ENCODE measurements at places on chromosomes 12 and 14.

GRCh38 chr12:11581179-11581755 lies 68.2 kb upstream of the ETV6 start:
- H3K4me1 ChIP-seq = peaks cover 20% of the 10 kb centered on the region
- no peak overlapping the region for H3K27ac ChIP-seq
- H3K36me3 ChIP-seq = no peaks in the 10 kb centered on the region
- peak; percentile 72 for DNase-seq
- H3K27me3 ChIP-seq = no peaks in the 10 kb centered on the region
- no peak overlapping the region for H3K4me3 ChIP-seq

DNA sequence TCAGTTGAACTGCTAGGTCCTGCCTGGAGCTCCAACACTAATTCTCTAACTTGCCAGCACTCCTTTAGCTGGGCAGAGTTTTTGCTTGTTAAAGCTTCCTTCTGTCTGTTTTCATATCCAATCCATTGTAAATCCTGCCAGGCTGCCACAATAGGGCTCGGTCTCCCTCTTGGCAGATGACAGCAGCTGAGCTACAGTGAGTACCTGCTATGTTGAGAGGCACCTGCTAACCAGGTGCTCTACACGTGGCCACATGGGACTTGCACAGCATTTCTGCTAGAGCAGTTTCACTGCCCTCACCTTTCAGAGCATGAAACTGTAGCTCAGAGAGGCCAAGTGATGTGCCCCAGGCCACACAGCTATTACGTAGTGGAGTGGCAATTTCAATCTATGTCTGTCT lies 106.6 kb upstream of the NOS1 start:
- H3K27ac ChIP-seq = no peak overlapping the region
- DNase-seq = no peak
- H3K36me3 ChIP-seq = no peaks in the 10 kb centered on the region
- H3K27me3 ChIP-seq = no peaks in the 10 kb centered on the region
- no peaks in the 10 kb centered on the region for H3K4me1 ChIP-seq

DNA sequence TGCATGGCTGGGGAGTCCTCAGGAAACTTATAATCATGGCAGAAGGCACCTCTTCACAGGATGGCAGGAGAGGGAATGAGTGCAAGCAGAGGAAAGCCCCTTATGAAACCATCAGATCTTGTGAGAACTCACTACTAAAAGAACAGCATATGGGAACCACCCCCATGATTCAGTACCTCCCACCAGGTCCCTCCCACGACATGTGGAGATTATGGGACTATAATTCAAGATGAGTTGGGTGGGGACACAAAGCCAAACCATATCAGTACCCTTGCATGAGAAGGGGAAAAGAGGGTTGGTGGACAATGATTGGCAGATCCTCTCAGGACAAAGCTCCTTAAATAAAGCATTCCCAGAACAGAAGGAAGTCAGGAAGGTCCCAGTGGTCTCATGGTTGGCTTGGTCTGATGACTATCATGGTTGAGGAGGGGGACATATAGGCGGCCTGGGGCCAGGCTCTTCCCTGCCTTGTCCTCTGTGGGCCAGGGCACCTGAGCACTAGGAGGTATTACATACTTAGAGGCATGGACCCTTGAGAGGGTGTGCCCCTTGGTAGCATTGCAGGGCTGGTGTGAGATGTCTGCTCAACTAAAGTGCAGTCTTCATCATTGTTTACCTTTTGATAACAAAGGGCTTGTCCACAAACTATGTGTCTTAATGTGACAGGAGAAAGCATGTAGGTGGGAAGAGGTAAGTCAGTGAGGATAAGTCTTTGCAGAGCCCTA lies 22.2 kb downstream of the HSD17B6 start:
- no peak overlapping the region for H3K4me3 ChIP-seq
- no peaks in the 10 kb centered on the region for H3K4me1 ChIP-seq
- H3K36me3 ChIP-seq = no peaks in the 10 kb centered on the region
- H3K27ac ChIP-seq = no peak overlapping the region
- no peak for DNase-seq

DNA sequence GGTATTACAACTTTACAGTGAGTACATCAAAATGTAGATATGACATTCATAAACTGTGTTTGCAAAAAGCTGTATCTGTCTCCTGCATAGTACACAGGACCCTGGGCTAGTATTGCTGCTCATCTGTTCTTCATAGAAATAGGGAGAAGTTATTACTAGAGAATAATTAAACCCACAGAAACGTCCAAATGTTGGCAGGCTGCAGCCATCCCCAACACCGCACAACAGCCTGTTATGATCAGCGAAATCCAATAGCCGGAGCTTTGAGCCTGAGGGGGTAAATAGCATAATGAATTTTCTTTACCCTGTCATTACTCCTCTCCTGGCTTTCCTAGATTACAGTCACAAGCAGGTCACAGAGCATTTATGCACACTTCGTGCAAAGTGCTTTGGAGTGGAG lies 178.0 kb downstream of the DACT1 start:
- H3K36me3 ChIP-seq = no peaks in the 10 kb centered on the region
- DNase-seq = no peak
- H3K27ac ChIP-seq = no peak overlapping the region
- no peaks in the 10 kb centered on the region for H3K27me3 ChIP-seq
- no peaks in the 10 kb centered on the region for H3K4me1 ChIP-seq

- no peak for DNase-seq
- peaks cover 78% of the 10 kb centered on the region for H3K36me3 ChIP-seq
- H3K27ac ChIP-seq = no peak overlapping the region
Measured at GRCh38 chr14:24293525-24293924, 6.1 kb downstream of the DHRS1 start.

GRCh38 chr12:50488801-50489200 lies 16.0 kb upstream of the DIP2B start:
- no peak overlapping the region for H3K4me3 ChIP-seq
- no peaks in the 10 kb centered on the region for H3K27me3 ChIP-seq
- no peaks in the 10 kb centered on the region for H3K36me3 ChIP-seq
- H3K4me1 ChIP-seq = no peaks in the 10 kb centered on the region
- DNase-seq = no peak

GRCh38 chr12:120144215-120144614 lies 27.7 kb upstream of the RAB35 start:
- no peak overlapping the region for H3K4me3 ChIP-seq
- peaks cover 98% of the 10 kb centered on the region for H3K36me3 ChIP-seq
- no peaks in the 10 kb centered on the region for H3K27me3 ChIP-seq

GRCh38 chr12:121628536-121628935 lies 2.2 kb downstream of the ORAI1 start:
- H3K27ac ChIP-seq = peak overlapping the region; percentile 94
- H3K4me1 ChIP-seq = peaks cover 63% of the 10 kb centered on the region
- no peaks in the 10 kb centered on the region for H3K36me3 ChIP-seq
- no peaks in the 10 kb centered on the region for H3K27me3 ChIP-seq

GRCh38 chr12:51076236-51076930 lies 7.0 kb downstream of the CSRNP2 start:
- H3K4me1 ChIP-seq = peaks cover 45% of the 10 kb centered on the region
- no peak overlapping the region for H3K4me3 ChIP-seq
- no peak for DNase-seq
- no peak overlapping the region for H3K27ac ChIP-seq
- H3K27me3 ChIP-seq = no peaks in the 10 kb centered on the region
- peaks cover 41% of the 10 kb centered on the region for H3K36me3 ChIP-seq

GRCh38 chr12:56804169-56804568 lies 41.0 kb downstream of the HSD17B6 start:
- DNase-seq = no peak
- no peaks in the 10 kb centered on the region for H3K36me3 ChIP-seq

DNA sequence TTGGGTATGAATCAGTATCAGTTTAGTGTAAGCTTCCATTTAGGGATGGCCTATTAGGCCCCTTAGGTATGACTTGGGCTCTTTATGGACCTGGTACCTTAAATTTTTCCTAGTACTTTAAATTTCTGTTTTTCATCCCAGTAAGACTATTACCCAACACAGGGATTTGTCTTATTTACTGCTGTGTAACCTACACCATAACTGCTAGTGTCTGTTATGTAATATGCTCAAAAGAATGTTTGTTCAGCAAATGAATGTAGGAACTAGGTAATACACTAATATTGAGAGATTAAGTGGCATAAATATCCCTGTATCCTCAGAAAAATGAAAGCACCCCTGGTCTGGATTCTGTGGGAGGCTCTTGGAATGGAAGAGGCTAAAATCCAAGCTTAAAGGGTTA lies 63.7 kb upstream of the YARS2 start:
- H3K36me3 ChIP-seq = peaks cover 51% of the 10 kb centered on the region
- no peaks in the 10 kb centered on the region for H3K27me3 ChIP-seq
- H3K4me1 ChIP-seq = no peaks in the 10 kb centered on the region

GRCh38 chr12:127254420-127254955 lies 1012.5 kb upstream of the TMEM132C start:
- DNase-seq = no peak
- no peak overlapping the region for H3K27ac ChIP-seq
- no peaks in the 10 kb centered on the region for H3K36me3 ChIP-seq

- no peaks in the 10 kb centered on the region for H3K27me3 ChIP-seq
- peaks cover 58% of the 10 kb centered on the region for H3K36me3 ChIP-seq
- peak; percentile 55 for DNase-seq
- H3K27ac ChIP-seq = peak overlapping the region; percentile 100
Measured at GRCh38 chr12:6532051-6532926, 2.0 kb upstream of the GAPDH start.

DNA sequence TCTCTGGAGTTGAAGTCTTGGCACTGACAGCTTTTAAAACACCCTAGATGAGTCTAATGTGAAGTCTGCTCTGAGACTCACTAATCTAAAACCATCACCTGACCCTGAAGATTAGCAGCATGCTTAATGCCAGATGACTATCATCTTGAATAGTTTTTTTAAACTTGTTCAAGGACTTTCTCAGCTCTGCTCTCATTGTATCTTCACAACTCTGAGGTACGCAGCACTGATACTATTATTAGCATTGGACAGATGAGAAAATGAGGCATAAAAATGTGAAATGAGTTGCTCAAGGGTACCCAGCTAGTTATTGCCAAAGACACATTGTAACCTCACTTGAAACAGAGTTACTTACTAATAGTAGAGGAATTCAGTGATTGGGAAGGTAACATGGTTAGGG lies 4.8 kb downstream of the SLC38A1 start:
- no peaks in the 10 kb centered on the region for H3K36me3 ChIP-seq
- no peak overlapping the region for H3K27ac ChIP-seq
- peaks cover 29% of the 10 kb centered on the region for H3K4me1 ChIP-seq
- no peak overlapping the region for H3K4me3 ChIP-seq

- H3K4me3 ChIP-seq = no peak overlapping the region
- H3K36me3 ChIP-seq = peaks cover 56% of the 10 kb centered on the region
- no peaks in the 10 kb centered on the region for H3K4me1 ChIP-seq
- no peaks in the 10 kb centered on the region for H3K27me3 ChIP-seq
Measured at GRCh38 chr12:107732365-107732764, 28.6 kb downstream of the PRDM4 start.

DNA sequence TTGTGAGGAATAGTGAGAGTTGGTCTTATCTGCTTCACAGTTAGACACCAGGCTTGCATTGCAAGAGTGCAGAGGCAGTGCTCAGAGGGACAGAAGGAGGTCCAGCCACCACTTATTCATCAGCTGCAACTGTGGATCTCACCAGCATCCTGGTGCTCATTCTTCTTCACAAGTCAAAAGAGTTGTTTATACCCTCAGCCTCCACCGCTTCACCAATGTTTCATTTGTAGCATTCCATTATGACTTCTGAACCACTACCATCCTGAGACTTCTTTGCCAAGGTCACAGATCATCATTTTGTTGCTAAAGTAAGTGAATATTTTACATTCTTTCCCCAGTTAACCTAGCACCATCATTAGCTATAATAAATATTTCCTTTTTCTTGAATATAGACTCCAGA lies 230.5 kb upstream of the KITLG start:
- no peaks in the 10 kb centered on the region for H3K27me3 ChIP-seq
- no peaks in the 10 kb centered on the region for H3K4me1 ChIP-seq
- H3K27ac ChIP-seq = no peak overlapping the region
- H3K4me3 ChIP-seq = no peak overlapping the region
- no peaks in the 10 kb centered on the region for H3K36me3 ChIP-seq
- DNase-seq = no peak

GRCh38 chr12:124474709-124475108 lies 92.7 kb downstream of the NCOR2 start:
- H3K4me1 ChIP-seq = peaks cover 12% of the 10 kb centered on the region
- no peak overlapping the region for H3K27ac ChIP-seq
- no peaks in the 10 kb centered on the region for H3K27me3 ChIP-seq
- DNase-seq = no peak
- H3K4me3 ChIP-seq = no peak overlapping the region

- H3K4me3 ChIP-seq = no peak overlapping the region
- H3K36me3 ChIP-seq = no peaks in the 10 kb centered on the region
- no peaks in the 10 kb centered on the region for H3K4me1 ChIP-seq
- no peaks in the 10 kb centered on the region for H3K27me3 ChIP-seq
- H3K27ac ChIP-seq = no peak overlapping the region
- DNase-seq = peak; percentile 45
Measured at GRCh38 chr12:21992823-21993222, 51.6 kb upstream of the ABCC9 start.

- peaks cover 6% of the 10 kb centered on the region for H3K4me1 ChIP-seq
- H3K4me3 ChIP-seq = no peak overlapping the region
- DNase-seq = no peak
- H3K27me3 ChIP-seq = peaks cover 4% of the 10 kb centered on the region
- H3K36me3 ChIP-seq = no peaks in the 10 kb centered on the region
Measured at GRCh38 chr14:100589760-100590469, 2.7 kb upstream of the BEGAIN start.

GRCh38 chr14:33386781-33387180 lies 448.1 kb downstream of the NPAS3 start:
- H3K4me3 ChIP-seq = no peak overlapping the region
- H3K36me3 ChIP-seq = no peaks in the 10 kb centered on the region
- H3K4me1 ChIP-seq = no peaks in the 10 kb centered on the region
- no peak for DNase-seq
- no peaks in the 10 kb centered on the region for H3K27me3 ChIP-seq

- no peaks in the 10 kb centered on the region for H3K4me1 ChIP-seq
- H3K4me3 ChIP-seq = no peak overlapping the region
- no peak for DNase-seq
- no peak overlapping the region for H3K27ac ChIP-seq
- H3K27me3 ChIP-seq = no peaks in the 10 kb centered on the region
Measured at GRCh38 chr12:104969343-104969742, 11.3 kb upstream of the SLC41A2 start.

GRCh38 chr12:69243099-69244084 lies 4.0 kb downstream of the CPSF6 start:
- peak; percentile 8 for DNase-seq
- H3K27me3 ChIP-seq = no peaks in the 10 kb centered on the region
- peaks cover 84% of the 10 kb centered on the region for H3K4me1 ChIP-seq
- no peak overlapping the region for H3K27ac ChIP-seq
- H3K36me3 ChIP-seq = no peaks in the 10 kb centered on the region
- H3K4me3 ChIP-seq = no peak overlapping the region

- no peaks in the 10 kb centered on the region for H3K36me3 ChIP-seq
- H3K27me3 ChIP-seq = no peaks in the 10 kb centered on the region
- H3K4me3 ChIP-seq = no peak overlapping the region
- DNase-seq = no peak
- H3K27ac ChIP-seq = no peak overlapping the region
- H3K4me1 ChIP-seq = no peaks in the 10 kb centered on the region
Measured at GRCh38 chr12:59624732-59625460, 29.1 kb downstream of the SLC16A7 start.

DNA sequence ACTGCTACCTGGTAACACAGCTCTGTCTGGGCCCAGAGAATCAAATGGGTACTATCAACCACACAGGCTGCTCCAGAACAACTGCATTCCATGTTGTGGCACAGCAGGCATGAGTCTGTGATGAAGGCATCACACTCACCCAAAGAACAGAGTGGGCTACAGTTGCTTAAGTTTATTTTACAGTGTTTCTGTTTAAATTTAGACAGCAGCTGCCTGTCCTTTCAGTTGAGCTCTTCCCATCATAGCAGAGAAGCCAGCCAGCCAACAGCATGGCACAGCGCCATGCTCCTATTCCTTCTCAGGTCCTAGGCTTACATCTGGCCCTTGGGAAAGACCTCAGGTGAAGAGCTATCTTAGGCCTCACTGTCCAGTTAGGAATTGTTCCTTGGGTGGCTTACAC lies 147.0 kb upstream of the FRMD6 start:
- no peak for DNase-seq
- H3K27ac ChIP-seq = no peak overlapping the region
- H3K4me1 ChIP-seq = peaks cover 16% of the 10 kb centered on the region
- no peak overlapping the region for H3K4me3 ChIP-seq
- no peaks in the 10 kb centered on the region for H3K27me3 ChIP-seq

Data from stomach (tissue), 19 donors.